Activated naive CD4-positive, alpha-beta T cell (primary cell): ENCODE measurements at places on chromosomes 11 and 22.

DNA sequence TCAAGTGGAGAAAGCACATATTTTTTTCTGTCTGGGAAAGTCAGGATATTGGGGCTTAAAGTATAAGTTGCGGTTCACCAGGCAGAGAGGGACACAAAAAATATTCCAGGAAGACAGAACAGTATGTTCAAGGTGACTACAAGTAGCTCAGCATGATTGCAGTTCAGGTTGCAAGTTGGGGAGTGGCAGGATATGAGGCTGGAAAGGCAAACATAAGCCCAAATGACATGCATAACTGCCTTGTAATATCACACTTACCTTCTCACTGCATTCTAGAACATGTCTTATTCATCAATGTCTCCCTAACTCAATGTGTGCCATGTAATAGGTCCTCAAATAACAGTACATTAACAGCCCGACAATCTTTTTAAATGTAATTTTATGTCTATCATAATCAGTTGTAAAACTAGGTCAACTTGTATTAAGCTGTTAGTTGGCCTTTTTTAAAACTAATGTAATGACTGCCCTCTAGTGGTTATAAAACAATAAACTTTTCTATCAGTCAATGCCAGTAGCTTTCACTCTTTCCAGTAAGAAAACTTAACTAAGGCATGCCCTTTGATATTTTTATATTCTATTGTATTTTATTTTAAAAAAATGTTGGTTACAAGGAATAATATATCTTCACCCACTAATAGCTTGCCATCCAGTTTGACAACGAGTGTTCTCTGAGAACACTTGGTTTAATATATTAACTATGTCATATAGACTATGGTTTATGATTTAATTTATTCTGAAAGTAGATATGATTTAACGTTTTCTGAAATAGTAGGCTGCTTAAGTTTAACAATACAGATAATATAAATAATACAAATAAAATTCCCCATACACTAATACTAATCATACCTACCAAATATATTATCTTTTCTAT, 39.4 kb upstream of the CFAP300 start:
- no peak for DNase-seq

DNA sequence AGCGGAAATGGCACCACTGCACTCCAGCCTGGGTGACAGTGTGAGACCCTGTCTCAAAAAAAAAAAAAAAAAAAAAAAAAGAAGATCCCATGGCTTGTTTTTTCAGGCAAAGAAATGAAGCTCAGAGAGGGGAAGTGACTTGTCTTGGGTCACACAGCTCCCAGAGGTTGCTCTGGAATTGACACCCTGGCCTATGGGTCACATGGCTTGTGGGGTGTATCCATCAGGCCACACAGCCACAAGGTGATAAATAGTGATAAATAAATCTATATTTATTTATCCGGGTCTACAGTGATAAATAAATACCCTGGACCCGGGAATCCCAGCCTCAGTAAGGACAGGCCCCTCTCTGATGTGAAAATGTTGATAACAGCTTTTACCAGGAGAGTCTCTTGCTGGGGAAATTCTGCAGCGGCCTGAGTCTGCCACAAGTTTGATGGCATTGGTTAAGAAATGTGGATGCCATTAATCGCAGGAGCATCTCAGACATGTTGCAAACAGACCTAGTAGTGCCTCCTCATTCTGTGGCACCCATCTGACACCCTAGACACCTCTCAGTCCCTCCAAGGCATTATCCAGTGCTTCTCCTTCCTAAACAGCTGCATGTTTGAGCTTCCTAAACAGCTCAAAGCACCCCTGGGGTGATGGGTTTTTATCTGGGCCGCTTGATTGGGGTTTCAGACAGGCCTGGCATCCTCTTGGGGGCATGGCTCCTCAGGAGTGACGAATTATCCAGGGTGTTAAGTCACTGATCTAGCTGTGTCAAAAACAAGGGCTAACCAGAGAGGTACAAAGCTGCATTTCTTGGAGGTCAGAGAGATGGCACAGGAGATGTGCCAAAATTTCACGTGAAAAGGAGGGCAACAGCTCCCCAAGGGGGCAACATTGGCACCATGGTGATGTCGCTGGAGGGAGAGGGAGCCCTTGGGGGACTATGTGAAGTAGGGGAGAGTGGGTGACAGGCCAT, 1.9 kb upstream of the EMID1 start:
- DNase-seq: no peak

DNA sequence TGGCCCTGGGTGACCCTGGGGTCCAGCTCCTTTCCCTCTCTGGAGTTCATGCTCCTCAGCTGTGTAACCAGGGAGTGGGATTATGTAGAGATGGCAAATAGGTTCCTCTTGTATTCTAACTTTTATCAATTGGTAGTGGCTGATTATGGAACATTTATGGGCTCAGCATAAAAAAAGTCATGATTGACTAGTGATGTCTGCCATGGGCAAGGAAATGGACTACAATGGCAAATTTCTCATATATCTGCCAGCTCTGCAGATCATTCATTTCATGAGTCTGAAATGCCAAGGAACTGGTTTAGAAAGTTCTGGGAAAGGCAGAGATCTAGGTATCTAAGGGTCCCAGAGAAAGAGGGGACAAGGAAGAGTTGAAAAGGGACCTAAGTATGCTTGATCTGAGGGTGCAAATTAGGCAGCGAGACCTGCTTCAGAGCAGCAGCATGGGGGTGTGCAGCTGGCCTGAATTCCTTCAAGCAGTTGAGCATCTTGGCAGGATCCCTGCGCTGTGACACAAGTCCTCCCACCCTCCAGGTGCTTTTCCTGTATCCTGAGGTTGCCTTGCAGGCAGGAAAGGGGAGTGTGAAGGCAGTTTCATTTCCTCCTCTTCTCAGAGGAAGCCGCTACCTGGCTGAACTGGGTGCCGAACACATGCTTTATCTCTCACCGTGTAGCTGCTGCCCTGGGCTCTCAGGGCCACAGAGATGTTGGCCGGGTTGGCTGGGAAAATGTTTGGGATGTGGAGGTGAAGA, 10.4 kb downstream of the SLC15A3 start:
- no peak for DNase-seq

DNA sequence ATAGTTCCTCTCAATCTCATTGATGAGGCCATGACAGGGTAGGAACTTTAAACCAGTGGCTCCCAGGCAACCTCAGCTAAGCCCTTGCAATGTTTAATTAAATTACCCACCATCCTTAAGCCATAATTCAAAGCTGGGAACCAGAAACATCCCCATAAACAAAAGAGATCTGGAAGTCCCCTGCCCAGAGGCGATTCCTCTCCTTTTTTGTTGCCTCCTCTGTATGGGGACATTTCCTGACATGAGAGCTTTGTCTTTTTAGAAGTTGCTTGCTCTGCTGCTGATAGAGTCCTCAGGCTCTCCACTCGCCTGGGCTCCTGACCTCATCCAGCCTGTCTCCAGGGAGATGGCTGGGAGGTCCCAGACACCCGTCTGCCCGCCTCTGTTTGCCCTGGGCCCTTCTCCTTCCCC, 3.2 kb downstream of the DTX4 start:
- no peak for DNase-seq

DNA sequence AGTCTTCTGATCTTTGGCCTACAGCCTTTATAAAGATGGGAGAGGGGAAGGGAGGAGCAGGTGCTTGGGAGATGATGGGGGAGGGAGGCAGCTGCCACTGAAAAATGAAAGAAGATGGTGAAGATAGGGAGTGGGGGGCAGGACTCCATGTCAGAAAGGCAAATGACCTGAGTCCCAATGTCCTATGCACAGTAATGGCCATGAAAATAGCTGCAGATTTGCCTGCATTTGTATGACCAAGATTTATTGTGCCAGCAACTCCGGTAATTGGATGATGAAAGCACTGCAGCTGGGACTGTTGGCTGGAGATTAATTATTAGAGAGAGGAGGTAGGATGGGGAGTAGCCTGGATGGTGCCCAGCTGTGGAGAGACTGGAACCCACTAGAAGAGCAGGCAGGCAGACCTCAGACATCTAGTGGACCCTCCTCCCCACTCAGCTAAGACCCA, 36.1 kb downstream of the NEU3 start:
- no peak for DNase-seq

DNA sequence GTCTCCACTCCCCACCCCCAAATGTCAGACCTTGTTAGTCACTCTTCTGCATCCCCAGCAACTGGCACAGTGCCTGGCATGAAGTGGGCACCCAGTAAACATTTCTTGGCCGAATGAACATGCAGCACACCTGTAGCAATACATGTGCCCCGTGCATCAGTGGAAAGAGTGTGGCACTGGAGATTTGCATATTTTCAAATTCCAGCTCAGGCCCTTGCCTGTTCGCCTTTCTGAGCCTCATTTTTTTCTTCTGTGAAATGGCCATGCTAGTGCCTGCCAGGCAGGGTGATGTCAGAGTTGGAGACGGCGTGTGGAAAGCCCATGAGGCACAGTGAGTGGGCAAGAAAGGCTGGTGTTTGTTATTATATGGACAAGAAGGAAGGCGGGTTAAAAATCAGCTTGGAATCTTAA, 38.7 kb downstream of the CD82 start:
- DNase-seq: no peak

DNA sequence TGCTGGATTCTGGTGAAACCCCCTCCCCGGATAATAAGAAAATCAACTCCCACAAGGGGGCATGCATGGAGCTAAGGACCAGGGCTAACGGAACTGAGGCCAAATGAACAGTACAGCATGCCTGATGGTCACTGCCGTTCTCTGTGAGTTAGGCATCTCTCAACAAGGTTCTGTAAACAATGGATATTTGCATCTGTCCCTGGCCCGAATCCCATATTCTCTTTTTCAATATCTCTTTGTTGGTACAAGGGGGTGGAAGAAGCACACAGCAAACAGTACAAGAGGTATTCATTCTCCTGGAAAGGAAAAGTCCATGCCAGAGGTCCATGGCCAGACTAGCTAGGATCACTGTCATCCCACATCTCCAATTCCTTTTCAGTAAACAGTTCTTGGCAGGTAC, 32.2 kb upstream of the APOA1 start:
- no peak for DNase-seq

GRCh38 chr11:76047766-76048165, 158.5 kb downstream of the WNT11 start:
- DNase-seq: no peak

- DNase-seq: no peak
Measured at GRCh38 chr11:11312738-11313137, 40.3 kb downstream of the CSNK2A3 start.

- DNase-seq: no peak
Measured at GRCh38 chr11:92636543-92637188, 332.8 kb upstream of the MTNR1B start.

DNA sequence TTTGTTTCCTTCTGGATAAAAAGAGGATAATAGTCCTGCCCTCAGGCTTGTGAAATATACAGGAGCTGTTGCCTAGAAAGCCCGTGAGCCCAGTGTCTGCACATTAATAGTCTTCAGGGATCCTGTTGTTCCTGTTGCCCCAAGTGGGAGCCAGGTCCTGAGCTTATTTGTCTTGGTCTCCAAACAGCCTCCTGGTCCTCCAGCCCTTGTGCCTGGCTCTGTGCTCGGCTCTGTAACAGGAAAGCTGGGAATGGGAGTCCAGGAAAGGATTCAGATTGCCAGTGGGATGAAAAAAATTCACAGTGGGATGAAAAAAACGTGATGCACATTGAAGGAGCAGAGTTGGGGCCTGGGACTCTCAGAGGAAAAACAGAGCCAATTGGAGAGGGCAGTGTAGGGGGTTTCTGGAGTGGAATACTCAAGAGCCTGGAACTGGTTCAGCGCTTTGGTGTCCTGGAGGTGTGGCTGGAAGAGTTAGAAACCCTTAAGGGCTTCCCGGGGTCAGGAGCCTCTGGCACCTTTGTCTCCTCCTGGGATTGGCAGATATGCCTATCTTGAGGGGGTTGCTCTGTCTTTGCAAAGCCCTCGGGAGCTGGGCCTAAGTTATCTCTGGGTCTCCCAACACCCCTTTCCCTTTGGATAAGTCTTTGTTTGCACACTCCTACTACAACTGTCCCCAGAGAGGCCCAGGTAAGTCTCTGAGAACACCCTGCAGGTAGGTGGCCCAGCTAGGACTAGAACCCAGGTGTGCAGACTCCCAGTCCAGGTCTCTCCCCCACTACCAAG, 2.3 kb upstream of the INPPL1 start:
- no peak for DNase-seq
